ENCODE measurements at places on chromosomes 12 and 14.

- DNase-seq, result no peak
These were observed 289.7 kb downstream of the RAD51B start for GRCh38 chr14:68109132-68109900.

DNA sequence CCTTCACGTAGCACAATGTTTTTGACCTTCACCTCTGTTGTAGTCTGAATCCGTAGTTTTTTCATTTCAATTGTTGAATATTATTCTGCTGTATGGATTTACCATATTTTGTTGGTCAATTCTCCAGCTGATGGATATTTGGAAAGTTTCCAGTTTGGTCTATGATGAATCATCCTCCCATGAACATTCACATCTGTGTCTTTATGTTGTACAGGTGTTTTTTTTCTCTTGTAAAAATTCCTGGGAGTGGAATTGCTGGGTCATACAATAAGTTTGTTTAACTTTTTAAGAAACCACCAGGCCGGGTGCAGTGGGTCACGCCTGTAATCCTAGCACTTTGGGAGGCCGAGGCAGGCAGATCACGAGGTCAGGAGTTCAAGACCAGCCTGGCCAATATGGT is 36.7 kb upstream of the GNG2 start:
- DNase-seq, result no peak

DNA sequence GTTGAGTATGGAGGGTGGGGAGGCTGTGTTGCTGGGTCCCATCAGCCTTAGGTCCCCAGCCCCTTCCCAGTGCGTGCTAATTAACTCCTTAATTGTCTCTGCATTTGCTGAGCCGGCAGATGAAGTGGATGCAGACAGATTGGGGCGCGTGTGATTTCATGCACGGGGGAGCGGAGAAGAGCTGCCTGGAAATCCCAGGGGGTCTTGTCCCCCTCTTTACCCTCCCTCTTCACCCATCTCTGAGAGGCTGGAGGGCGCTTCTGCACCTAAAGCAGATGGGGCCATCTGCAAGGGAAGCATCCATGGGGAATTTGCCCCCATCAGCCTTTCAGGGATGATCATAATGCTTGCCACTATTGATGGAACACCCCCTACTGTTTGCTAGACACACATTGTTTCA is 4.4 kb upstream of the ASIC1 start:
- DNase-seq, result no peak

GRCh38 chr14:55540847-55541773 is 38.9 kb upstream of the KTN1 start:
- DNase-seq, result no peak

- peak; percentile 5 for DNase-seq
These were observed 243.7 kb downstream of the TMEM132D start for GRCh38 chr12:129659961-129660622.

All from tongue (tissue), 3 donors.